Activated CD4-positive, alpha-beta memory T cell treated with anti-CD3 and anti-CD28 coated beads, Interleukin-2, amount 10 ng/mL, durations not matched to agents 7 days and 5 days (primary cell): ENCODE measurements at places on chromosomes 7 and 10. TPM values are rescaled to one million over a fixed set of nuclear protein-coding genes. Genes with fewer than 3 reads are reported as not detected.
A peak's percentile ranks its signal among the peaks of the same experiment; 100 is the strongest.

GRCh38 chr10:43120929-43121314 lies 17.3 kb upstream of the CSGALNACT2 start:
- DNase-seq: peak; percentile 87

The ICA1 gene
- 2.2 TPM for total RNA-seq

- DNase-seq: no peak
Observed at GRCh38 chr10:105950410-105950809, 1214.1 kb downstream of the SORCS1 start.

DNA sequence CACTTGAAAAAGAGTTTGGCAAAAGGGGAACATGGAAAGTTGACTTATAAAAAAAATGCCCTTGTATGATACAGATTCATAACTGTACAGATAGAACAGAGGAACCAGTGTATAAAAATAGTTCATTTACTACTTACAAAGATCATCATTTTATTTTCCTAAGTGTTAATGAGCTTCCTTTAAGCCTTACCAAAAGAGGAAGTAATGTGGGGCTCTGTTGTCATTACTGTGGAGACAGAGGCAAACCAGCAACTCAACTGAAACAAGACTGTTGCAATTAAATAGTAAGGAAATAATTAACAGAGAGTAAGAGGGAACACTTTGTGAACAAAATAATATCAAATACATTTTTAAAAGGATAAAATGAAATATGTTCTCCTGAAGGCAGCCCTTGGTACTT lies 526.2 kb upstream of the ADARB2 start:
- no peak for DNase-seq

- no peak for DNase-seq
Observed at GRCh38 chr10:97764519-97764931, 7.3 kb downstream of the SFRP5 start.

The PNLIP gene
- total RNA-seq: not detected

GRCh38 chr10:119784340-119785067 lies 58.7 kb downstream of the INPP5F start:
- DNase-seq: no peak

- no peak for DNase-seq
Observed at GRCh38 chr10:25056726-25057125, 40.3 kb downstream of the THNSL1 start.

DNA sequence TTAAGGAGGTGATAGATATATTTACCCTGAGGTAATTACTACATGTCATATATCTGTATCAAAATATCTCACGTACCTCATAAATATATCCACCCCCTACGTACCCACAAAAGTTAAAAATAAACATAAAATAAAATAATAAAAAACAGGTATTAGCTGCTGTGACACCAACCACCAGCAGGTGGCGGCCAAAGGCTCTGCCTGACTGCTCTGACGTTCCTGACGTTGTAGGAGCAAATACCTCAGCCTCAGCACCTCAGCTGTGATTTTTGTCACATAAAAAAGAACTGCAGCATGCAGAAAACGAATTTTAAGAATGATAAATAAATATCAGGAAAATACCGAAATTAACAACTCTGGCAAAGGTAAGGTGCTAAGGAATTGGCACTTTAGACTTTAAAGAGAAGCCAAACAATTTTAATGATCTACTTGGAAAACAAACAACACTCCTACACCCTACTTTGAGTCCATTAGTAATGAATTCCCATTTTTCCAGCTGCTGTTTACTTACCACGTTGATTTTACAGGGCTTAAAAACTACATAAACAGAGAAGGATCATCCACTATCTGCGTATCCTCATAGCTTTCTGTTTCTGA lies 125.4 kb upstream of the TARP start:
- DNase-seq: peak; percentile 51

GRCh38 chr10:695396-695795 lies 5.9 kb upstream of the DIP2C start:
- no peak for DNase-seq

GRCh38 chr7:102082693-102083368 lies 203.8 kb upstream of the SH2B2 start:
- no peak for DNase-seq

The TMEM209 gene
- total RNA-seq: 35.5 TPM

GRCh38 chr7:76409537-76409936 lies at the start of gene SSC4D:
SSC4D (minus strand) TSS chr7:76409697; CDS start chr7:76404439, 5,258 bp downstream.
- DNase-seq: no peak

The IDI2 gene
- not detected for total RNA-seq

- peak; percentile 15 for DNase-seq
Observed at GRCh38 chr10:78304091-78305045, 270.7 kb downstream of the RPS24 start.

DNA sequence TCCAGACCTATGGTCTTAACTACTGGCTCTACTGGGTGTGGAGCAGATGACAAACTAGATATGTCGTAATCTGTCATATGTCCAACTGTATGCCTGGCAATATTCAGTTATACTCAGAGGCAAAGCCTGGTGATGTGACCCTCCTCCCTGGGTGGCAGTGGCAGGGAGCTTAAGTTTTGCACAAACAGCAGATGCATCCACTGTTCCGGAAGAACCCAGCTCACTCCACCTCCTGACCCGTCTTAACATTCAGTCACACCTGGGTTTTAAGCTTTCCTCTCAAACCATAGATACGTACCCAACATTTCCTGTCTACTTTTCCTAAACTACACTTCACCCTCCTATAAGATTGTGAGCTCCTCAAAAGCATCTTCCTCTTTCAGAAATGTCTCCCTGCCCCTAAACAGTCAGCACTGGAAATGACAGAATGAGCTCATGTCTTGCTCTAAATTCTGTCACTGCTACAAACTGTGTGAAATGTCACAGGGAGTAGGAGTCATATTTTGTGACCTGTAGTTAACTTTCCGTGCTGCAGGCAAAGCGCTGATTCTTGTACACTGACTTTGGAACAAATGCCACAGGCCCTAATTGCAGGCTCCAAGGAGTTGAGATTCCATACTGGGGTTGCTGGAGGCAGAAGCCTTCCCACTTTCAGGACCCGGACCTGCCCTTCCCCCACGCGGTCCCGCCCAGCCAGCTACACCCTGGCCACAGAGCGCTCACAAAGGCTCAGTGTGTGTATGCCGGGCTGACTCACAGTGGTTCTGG lies 23.9 kb downstream of the SCD start:
- peak; percentile 75 for DNase-seq

DNA sequence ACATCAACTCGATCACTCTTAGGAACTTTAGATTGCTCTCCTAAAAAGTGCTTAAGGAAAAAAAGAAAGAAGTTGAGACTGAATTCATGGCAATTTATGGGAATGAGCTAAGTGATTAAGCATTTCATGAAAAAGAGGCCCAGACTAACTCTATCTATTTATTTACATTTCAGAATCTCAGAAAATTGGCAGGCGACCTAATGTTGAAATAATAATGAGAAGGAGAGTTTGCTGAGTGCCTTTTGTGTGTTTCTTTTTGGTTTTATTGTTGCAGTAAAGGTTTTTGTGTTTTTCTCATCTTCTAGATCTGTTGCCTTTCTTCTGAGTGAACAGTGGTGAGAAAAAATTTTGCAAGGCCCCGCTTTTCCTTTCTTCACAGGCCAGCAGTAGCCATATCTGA lies 3.8 kb downstream of the GRK5 start:
- no peak for DNase-seq

GRCh38 chr10:69217119-69217754 lies 2.9 kb upstream of the HKDC1 start:
- DNase-seq: no peak

- no peak for DNase-seq
Observed at GRCh38 chr7:80634505-80634904, 3.9 kb upstream of the CD36 start.

DNA sequence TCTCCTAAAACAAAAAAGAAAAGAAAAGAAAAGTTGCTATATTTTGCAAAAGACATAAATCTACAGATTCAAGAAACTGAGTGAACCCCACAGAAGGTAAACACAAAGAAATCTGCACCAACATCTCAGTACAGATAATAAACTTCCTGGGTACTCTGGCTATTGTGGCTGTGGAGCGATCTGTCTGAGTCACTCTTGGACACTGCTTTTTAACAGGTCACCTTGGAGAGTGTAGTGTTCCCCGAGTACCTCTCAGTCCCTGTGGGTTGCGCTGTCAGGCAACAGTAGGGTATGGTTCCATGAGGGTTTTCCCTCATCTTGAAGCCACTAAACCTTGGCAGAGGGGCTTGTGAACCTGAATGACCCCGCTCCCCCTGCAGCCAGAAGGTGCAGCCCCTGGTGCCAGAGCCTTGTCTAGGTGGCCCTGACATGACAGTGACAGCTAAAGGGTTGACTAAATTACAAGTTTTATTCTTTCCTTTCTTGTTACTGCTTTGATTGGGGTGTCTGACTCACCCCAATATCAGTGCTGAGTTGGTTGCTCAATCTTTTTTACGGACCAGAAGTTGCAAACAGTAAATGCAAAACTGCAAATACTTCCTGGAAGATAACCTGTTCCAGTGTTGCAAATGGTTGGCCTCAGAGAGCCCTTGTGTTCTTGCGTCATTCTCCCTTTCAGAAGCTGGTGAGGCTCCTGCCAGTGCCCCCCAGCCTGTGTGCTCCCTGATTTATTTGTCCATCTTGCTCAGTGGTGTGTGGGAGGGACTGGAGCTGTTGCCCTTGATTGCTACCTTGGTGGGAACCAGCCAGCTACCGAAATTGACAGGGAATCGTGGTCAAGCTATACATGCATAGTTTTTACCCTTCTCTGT lies 30.6 kb downstream of the POR start:
- DNase-seq: no peak

DNA sequence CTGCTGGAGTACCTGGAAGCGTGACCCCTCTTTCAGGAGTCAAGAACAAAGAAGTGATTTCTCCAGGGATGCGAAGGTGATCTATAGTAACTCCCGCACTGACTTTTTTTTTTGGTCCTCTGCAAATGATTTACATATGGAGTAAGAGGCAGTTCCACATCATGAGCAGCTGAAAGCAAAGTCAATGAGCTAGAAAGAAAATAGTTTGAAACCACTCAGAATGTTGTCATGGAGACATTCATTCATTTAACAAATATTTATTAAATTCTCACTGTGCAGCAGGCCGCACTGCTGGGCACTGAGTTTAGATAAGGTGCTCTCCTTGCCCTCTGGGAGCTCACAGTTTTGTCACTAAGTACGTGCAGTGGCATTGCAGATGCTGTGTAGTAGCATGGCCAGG lies 206.7 kb downstream of the CAMK1D start:
- DNase-seq: no peak

DNA sequence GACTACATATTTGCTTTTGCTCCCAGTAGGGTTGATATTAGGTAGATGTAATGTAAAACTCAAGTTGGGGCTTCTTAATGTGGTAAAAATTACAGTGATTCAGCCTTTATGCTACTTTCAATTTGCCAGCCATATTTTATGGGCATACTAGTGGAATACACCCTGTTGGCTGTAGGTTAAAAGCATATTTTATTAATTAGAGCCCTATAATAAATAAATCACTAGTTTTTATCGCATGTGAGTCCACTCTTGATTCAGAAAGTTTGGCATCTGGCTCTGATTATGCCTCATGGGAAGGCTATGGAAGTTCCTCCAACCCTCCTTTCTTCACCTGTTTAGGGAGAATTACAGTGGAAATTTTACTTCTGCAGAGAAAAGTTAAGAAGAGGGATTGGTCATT lies 390.9 kb downstream of the GATA3 start:
- DNase-seq: no peak

- no peak for DNase-seq
Observed at GRCh38 chr10:14549496-14549895, 218.8 kb upstream of the FRMD4A start.

The STEAP4 gene
- total RNA-seq: not detected

GRCh38 chr10:30041196-30042105 lies 17.9 kb downstream of the JCAD start:
- no peak for DNase-seq

DNA sequence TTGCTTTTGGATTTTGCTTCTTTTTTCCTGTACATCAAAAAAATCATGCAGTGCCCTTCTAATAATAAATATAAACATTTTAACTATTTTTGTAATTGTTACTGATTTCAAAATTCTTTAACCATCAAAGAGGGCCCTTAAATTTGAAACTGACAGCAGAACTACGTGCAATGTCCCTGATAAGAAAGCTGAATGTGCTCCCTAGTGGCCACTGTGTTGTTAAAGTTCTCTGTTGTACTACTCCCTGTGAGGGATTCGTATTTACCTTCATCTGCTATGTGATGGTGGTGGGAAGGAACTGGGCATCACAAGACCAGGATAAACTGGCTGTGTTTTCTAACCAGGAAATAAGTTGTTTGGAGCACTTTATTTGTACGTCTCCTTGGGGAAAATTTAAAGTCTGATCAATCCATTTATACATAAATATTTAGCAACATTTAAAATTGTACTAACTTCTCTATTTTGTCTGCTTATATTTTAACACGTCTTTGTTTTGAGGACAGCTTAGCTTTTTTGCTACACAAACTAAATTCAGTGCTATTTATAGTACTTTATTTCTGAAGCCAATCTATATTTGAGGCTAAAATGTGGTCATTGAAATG lies 322.4 kb downstream of the HGF start:
- DNase-seq: no peak

- no peak for DNase-seq
Observed at GRCh38 chr10:5499493-5500140, at the start of gene CALML5. CALML5 (minus strand) TSS chr10:5499570; CDS start chr10:5499438, 132 bp downstream.

GRCh38 chr7:36406156-36406555 lies 16.5 kb downstream of the ANLN start:
- DNase-seq: no peak

The ZNF679 gene
- total RNA-seq: not detected

DNA sequence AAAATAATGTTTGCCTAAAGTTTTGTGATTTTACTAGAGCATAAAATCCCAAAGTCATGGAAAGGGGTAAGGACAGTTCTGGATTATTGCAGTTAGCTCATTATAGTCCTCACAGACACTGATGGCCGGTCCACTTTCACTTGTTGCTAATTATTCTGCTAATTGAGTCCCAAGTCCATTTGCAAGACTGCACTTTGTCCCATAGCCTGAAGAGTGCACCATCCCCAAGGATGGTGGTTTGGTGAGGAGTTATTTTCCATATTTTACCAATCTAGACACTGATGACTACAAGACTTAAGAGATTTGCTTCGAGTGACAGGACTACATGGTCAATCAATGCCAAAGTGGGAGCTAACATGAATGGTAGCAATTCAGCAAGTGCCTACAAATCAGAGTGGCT lies 181.8 kb upstream of the CACNA2D1 start:
- no peak for DNase-seq

The GRID2IP gene
- 0.15 TPM for total RNA-seq

The AEBP1 gene
- total RNA-seq: 0.30 TPM

- DNase-seq: no peak
Observed at GRCh38 chr7:35658606-35659201, 36.2 kb downstream of the HERPUD2 start.

The GPNMB gene
- 0.28 TPM for total RNA-seq

GRCh38 chr10:79066411-79067240 lies 2.1 kb upstream of the ZMIZ1 start:
- DNase-seq: no peak
